ENCODE measurements at places on chromosomes 11 and 22.

GRCh38 chr11:61254403-61255025, 13.5 kb downstream of the PGA5 start:
- peak; percentile 48 for DNase-seq

- DNase-seq: no peak
Observed at GRCh38 chr11:72777755-72778278, 16.0 kb downstream of the STARD10 start.

DNA sequence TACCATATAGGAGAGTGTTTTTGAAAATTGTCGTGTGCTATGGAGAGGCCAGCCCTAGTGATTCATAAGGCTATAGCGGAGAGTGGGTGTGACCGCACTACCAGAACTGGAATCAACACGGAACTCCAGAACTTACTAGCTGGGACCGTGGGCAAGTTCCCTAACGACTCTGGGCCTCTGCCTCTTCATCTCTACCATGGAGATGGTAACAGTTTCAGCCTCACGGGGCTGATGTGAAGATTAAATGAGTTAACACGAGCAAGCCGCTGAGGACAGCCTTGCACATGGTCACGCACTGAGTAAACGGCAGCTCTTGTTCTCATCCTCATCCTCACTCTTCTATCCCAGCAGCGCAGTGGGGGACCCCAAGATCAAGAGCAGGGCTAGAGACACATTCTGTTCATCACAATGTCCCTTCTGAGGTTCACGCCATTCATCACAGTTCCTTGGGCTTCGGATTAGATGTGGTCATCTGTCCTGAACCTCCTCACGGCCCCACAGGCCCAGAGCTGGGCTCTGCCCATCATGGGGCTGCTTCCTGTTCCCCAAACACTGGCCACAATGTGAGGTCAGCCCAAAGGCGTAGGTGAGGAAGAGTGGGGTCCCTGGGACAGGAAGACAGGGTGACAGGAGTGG, 47.2 kb upstream of the CD5 start:
- no peak for DNase-seq

GRCh38 chr11:115541518-115541917, 37.3 kb upstream of the CADM1 start:
- no peak for DNase-seq
